ENCODE measurements at places on chromosomes 6 and 20.
A peak's percentile ranks its signal among the peaks of the same experiment; 100 is the strongest.

DNA sequence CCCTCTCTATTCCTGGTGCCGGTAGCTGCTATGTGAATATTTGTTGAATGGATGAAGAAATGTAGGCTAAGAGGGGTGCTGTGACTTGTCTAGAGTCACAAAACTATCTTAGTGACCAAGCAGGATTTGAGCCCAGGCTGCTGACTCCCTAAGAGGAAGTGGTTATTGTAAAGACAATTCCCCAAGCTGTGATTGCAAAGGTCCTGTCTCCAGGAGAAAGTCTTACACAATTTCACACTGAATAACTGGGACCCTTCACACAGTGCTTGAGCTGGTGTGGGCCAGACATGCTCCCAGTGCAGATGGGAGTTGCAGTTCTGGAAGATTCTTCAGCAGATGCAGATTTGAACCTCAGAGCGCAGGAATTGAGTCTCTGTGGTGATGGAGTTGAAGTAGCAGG, 38.1 kb downstream of the IYD start:
- DNase-seq: no peak

- no peak for DNase-seq
These were observed 41.8 kb upstream of the FOXO3 start for GRCh38 chr6:108518714-108519576.

DNA sequence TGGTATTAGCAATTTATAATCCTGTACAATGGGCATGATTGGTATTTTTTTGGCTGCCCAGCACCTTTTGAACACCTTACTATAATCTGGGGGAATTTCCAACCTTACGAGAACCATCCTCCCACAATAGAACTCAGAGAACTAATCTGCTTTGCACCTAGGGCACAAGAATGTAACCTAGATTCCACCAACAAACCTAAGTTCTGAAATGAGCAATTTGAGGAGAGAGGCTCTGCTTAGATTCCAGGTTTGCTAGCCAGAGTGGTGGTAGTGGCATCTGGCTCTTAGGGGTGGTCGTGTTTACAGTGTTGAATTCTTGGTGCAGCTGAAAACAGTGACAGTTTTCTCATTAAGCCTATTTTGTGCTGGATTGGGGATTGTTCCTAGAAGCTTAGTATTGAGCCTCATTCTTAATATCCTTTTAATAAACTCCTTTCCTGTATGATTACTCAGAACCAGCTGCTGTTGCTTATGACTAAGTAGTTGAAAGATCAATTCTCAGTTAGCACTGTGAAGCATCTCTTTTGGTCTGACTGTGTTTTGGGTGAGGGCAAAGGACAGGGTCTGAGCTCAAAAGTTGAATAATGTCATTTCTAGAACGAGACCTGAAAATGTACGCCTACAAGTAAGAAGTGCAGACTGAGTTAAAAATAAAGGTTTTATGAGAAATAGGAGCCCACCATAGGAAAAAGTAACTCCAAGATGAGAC, 385.6 kb downstream of the CDKAL1 start:
- no peak for DNase-seq

DNA sequence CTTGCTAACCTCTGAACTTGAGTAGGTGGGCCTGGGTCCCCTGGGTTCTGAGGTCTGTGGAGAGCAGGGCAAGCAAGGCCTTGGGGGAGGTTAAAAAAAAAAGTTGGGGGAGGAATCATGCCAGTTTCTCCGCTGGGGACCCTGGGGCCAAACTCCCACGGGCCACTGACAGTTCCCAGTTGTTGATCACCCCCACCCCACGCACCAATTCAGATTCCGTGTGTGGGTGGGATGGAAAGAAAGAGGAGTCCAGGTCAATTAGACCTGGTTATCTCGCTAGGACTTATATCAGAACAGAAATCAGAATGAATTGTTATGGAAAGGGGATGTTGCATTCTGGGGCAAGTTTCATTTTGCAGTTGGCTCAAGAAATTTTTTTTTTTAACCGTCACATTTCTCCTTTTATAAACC, 46.7 kb upstream of the SUPT3H start:
- peak; percentile 3 for DNase-seq

- DNase-seq: no peak
These were observed 329 bp upstream of the GPR6 start for GRCh38 chr6:109977791-109978173.

- no peak for DNase-seq
These were observed 249.7 kb downstream of the NKAIN2 start for GRCh38 chr6:124053315-124053714.

DNA sequence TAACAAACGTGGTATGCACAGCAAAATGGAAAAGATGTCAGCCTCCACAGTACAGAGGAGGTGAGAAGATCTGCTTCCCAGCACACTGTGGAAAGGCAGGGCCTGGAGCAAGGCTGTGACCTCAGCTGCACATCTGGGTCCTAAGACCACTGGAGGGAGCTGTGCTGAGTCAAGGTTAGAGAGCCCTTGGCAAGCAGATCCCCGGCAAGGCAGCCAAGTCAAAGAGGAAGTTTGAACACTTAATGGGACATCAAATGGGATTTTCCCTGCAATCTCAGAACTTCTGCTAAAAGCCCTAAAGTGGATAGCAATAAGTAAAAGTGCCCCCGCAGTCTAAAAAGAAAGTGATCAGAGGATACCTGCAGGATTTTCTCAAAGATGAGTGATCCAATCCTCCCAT, 39.5 kb downstream of the UNC5CL start:
- no peak for DNase-seq

DNA sequence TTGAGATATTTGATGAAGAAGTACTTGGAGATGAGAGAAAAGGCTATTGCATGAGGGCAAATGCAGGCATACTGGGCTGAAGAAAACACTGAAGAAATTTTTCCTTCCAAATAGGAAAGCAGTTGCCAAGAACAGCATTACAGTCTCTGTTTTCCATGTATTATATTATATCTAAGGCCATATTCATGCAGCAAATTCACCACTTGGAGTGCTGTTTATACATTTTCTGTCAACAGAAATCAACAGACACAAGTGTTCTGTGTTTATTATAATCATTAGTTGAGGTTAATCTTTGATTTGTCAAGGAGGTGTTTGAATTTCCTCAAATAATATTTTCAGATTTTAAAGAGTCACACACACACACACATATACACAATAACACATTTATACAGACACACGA, 268.8 kb upstream of the PLCB4 start:
- DNase-seq: no peak

GRCh38 chr6:147138835-147139234, 65.4 kb upstream of the STXBP5 start:
- DNase-seq: no peak

DNA sequence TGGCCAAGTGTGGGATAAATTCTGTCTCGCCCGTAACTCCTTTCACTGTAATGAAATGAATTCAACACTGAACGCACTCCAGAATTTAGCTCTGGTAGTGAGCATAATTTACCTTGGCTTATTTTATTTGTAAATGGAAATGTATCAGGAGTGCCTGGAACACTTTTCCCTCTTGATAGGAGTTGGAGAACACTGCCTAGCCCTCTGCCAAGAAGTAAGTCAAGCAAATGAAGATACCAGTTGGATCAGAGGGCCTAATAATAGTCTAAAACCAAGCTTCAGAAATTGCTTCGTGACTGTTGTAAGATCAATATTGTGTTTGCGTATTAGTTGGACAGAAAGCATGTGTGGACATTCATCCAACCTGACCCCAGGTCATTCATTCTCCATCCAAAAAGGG, 64.6 kb upstream of the TPD52L1 start:
- no peak for DNase-seq

DNA sequence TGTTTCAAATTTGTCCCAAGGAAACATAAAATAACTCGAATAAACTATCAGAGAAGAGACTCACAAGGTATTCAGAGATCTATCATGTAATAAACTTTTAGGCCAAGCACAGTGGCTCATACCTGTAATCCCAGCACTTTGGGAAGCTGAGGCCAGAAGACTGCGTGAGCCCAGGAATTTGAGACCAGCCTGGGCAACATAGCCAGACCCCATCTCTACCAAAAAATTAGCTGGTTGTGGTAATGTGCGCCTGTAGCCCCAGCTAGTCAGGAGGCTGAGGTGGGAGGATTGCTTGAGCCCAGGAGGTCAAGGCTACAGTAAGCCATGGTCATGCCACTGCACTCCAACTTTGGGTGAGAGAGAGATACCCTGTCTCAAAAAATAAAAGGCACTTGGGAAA, 79.2 kb upstream of the GCM1 start:
- no peak for DNase-seq

GRCh38 chr6:27650620-27651370, 177.9 kb upstream of the ZNF184 start:
- no peak for DNase-seq

DNA sequence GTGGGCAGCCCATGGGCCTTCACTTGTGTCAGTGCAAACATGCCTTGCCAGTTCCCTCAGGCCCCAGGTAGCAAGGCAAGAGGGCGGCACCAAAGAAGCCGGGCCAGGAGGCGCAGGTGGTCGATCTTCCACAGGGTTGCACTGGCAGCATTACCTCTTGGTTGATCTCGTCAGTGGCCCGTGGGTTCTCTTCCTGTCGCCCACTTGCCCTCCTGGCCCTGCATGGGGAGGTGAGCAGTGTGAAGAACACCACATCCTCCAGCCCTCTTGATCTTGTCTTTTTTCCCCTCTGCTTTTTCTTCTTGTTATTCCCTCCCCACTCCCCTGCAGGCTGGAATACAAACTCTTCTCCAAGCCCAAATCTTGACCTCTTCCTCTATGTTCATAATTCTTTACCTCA, 3.0 kb upstream of the CST11 start:
- no peak for DNase-seq

GRCh38 chr6:31353384-31353945, 3.5 kb downstream of the HLA-B start:
- DNase-seq: no peak
